SIG-M5 (cell line): ENCODE measurements at places on chromosomes 2 and 18.

DNA sequence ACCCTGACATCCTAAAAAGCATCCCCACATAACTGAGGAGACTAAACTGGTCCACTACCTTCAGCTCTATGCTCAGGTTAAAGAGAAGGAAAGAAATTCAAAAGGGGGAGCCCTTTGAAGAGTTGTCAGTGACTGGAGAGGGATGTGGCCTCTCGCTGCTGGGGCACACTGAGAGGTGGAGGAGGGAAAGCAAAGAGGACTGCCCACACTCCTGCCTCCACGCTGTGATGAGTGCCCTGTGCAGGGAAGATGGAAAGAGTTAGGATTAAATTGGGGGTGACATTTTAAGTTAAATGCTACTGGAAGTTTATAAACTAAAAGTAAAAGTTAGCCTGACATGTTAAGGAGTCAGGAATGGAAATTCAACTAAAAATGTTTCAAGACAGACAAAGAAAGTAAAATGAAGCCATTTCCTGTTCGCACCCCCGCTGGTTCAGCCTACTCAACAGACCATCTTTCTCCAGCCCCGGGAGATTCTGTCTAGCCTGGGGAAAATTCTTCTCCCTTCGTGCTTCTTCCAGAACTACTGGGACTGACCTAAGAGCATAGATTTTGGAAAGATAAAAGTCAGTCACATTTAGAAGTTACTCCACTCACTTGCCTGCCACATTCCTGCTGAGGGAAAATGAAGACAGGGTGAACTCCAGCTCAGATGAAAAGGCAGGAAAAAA is 17.8 kb upstream of the INO80C start:
- no peak for DNase-seq

- DNase-seq = no peak
These were observed 24.6 kb downstream of the GPR55 start for GRCh38 chr2:230900336-230900995.

- DNase-seq = no peak
These were observed 287.1 kb upstream of the ATP5MC3 start for GRCh38 chr2:175468431-175469098.

- DNase-seq = no peak
These were observed 290.1 kb upstream of the HDAC4 start for GRCh38 chr2:239690651-239691631.

DNA sequence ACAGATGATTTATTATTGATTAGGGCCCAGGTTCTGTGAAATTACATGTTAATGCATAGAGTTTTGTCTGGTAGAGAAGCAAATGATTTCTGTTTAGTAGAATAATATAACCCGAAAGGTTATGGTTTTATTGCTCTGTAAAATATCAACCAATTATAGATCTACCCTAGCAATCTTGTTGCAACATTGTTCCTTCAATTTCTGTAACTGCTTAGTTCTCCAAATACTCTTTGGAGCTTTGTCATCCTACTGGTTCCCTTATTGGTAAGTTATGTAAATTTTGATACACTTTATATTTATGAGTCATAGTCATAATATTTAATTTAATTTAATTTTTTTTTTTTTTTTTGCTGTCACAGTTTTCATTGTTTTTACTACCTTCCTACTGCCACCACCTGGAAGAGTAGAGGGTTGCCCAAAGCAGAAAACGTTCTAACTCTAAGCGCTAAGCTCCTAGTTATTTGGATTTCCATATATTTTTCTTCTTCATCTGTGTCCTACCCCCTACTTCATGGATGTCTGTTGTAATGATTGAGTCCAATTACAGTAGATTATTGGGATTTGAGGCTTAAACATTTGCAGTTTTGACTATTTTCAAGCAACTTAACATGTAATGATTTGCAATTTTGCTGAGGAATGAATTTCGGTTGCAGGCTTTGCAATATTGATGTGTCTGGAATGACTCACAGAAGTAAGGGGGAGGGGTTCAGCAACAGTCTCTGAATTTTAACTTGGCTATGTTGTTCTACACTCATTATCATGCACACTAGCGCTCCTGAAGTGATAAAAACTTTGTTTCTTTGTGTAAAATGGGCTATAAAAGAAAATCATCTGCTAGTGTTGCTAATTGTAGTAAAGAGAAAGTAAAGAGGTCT is 51.1 kb downstream of the NABP1 start:
- DNase-seq = no peak

GRCh38 chr2:204152616-204153015 is 216.1 kb downstream of the ICOS start:
- no peak for DNase-seq

DNA sequence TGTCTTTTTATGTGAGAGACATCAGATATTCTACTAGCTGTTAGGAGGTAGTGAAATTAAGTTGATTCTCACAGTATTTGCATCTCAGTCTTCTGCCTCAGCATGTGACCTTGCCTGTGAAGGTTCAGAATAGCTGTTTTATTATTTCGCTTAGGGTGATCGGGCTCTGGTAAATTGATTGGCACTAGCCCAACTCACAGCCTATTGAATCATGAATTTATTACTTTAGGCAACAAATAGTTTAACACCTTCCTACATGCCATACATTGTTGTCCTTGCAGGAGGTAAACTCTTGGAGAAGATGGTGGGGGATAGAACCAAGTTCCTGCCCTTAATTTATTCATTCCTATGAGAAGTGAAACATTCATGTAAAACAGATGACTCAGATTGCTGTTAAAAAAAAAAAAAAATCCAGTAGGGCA is 101.9 kb downstream of the GPD2 start:
- DNase-seq = no peak

GRCh38 chr2:118832071-118832790 is 15.2 kb downstream of the EN1 start:
- no peak for DNase-seq

- no peak for DNase-seq
These were observed 24.8 kb upstream of the HNRNPA3 start for GRCh38 chr2:177187631-177188312.

GRCh38 chr2:72051971-72052505 is 95.6 kb downstream of the CYP26B1 start:
- no peak for DNase-seq

- DNase-seq = no peak
These were observed 458.4 kb downstream of the THSD7B start for GRCh38 chr2:137223722-137224121.

DNA sequence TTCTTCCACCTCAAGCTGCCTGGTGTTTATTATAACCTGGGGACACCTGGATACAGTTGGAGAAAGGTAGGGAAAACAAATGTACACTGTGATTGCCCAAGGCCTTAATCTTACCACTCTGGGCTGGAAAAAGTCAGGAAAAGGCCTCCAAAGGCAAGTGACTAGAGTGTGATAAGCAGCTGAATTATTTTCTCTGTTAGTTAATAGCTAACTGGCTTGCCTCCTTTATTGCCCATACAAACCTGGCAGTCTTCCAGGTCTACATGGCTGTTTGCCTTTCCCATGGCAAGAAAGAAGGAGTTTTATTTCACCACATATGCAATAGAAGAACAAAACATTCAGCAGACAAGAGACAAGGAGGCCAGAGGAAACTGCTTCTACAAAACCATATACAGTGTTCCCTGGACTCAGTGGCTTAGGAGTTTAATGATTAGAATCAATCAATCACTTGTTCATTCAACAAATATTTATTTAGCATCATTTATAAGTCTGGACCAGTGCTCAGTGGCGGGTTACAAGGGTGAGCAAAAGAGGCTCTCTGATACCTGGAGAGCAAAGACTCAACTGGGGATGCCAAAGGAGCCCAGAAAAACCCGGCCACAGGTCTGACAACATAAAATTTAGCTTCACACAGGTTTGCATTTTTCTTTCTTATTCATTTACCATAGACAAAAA is 27.5 kb upstream of the SUCLG1 start:
- no peak for DNase-seq

DNA sequence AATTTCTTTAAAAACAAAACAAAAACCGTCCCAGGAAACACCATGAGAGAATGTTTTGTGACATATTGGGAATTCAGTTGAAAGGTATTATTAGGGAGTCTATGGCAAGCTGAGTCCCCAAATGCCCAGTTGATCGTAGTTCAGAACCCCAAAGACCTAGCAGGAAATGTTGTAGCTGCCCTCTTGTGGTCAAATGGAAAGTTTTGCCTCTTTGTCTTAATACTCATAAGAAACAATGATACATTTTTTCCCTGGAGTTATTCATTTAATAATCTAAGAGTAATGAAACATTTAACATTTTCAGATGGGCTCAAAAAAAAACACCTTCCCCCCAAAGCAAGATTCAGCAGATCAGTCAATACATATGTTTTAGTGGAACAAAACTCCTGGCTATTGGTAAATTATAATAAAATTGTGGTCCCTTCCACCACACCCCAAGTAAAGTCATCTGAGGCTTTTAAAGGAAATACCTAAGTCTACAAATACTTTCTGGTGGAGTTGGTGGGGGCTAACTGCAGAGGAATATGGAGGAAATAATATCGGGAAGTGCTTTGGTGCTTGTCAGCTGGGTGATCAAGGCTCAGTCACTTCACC is 37.8 kb upstream of the EFEMP1 start:
- DNase-seq = peak; percentile 21

GRCh38 chr2:171279983-171280790 is 119.5 kb upstream of the TLK1 start:
- no peak for DNase-seq

GRCh38 chr2:169348321-169349024 is 13.9 kb downstream of the LRP2 start:
- DNase-seq = no peak

- DNase-seq = no peak
These were observed 23.0 kb downstream of the INPP4A start for GRCh38 chr2:98467652-98468051.

GRCh38 chr2:114940785-114941458 is 498.5 kb downstream of the DPP10 start:
- no peak for DNase-seq

- DNase-seq = no peak
These were observed 159.7 kb downstream of the SOCS6 start for GRCh38 chr18:70448588-70448987.

DNA sequence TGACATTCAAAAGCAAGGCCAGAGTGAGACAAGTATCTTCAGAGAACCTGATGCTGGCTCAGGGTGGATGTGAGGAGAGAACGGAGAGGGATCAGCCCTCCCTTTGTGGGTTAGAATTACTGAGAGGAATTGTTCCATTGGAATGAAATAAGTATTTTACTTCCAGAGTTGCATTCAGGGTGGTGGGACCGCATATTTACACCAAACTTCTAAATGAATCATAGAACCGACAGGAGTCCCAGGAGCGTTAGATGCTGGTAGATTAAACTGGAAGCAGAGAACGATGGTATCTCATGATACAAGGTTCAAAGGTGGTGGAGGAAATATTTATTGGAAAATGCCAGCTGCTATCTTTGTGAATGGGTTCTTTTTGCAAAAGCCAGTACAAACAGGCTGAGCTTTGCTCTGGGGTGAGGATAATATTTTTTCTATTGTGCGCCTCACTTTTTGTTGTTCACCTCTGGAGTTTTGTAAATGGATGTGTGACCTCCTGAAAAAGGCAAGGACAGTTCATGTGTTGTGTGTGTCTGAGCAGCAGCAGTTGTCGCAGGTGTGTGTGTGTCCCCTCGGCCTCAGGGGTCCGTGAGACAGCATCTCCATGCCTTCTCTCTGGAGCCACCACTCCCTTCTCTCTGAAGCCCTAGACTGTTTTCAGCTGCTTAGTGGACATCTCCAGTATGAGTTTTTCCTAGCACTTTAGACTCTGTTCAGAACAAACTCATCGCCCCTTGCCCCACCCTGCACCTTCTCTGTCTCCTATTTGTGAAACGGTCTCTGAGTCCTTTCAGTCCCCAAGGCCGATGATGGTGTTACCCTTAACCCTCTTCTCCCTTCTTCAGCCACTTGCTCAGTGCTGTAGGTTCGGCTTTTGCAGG is 17.8 kb downstream of the MTCL1 start:
- DNase-seq = no peak

DNA sequence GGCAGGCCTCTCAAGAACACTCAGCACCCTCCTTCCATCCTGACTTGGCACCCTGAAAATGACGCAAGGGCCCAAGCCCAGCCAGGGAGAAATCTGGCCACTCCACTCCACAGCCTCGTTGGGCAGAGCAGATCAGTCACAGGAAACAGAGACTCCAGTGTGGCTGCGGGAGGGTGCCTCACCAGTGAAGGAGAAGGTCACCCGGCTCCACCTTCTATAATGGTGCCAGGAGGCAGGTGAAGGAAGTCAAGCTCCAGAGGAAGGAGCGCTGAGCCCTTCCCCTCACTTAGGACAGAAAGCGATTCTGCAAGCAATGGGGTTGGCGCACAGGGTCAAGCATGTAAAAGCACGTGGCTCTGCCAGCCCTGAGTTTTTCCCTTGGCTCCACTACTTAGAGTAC is 35.3 kb downstream of the CRACDL start:
- no peak for DNase-seq

DNA sequence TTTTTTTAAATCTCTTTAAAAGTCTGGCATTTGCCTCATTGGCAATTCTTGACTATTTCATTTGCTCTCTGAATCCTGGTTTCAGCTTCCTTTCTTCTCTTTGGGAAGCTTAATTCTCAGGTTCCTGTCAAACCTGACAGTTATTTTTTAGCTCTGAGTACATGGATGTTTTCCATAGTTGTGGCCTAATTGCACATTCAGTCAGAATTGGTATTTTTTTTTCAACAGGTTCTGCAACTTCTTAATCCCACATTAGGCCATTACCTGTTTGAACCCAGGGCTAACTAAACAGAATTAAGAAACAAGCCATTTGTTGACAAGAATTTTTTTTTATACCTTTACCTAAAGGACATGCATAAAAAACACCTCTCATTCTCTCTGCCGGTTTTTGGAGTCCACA is 338.8 kb downstream of the SETBP1 start:
- DNase-seq = no peak

GRCh38 chr2:222609381-222609780 is 46.5 kb downstream of the FARSB start:
- no peak for DNase-seq

GRCh38 chr2:135373702-135374101 is 157.3 kb downstream of the ZRANB3 start:
- no peak for DNase-seq
